ENCODE measurements at places on chromosomes 5 and 9.

DNA sequence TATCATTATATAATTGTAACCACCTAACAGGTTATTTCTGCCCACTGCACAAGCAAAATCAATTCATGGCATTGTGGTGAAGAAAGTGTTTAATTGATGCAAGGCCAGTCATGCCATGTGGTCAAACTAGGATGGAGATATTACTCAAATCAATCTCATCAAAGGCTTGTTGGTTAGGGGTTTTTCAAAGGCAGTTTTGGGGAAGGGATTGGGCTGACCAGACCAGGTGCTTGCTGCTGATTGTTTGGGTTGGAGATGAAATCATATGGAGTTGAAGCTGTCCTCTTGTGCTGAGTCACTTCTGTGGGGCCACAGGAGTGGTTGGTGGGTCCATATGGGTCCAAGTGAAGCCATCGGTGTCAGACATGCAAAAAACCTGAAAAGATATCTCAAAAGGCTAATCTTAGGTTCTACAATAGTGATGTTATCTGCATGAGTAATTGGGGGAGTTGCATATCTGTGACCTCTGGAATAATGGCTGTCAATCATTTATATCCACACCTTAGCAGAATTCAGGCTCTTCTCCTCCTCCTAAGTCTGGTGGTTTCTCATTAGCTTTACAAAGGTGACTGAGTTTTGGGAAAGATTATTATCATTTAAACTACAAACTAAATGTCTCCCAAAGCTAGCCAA, 44.9 kb downstream of the HMGCS1 start:
- DNase-seq: no peak

DNA sequence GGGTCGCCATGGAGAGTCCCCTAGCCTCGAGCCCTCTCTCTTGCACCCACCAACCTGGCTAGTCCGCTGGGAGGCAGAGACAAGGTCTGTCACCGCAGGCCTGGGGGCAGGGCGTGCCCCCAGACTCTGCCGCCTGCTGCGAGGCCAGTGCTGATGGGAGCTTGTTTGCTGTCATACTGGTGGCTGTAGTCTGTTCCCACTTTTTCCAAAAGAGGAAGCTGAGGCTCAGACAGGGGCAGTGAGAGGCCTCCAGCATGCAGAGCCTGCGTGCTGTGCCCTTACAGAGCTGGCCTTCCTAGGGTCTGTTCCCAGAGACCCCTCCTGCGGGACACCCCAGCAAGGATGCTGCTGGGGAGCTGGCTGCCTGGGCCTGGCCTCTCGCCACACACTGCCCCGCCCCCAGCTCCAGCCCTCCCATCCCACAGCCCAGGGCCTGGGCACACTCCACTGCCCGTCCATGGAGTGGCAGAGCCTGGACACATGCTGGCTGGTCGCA, 21.0 kb upstream of the SUSD3 start:
- no peak for DNase-seq

DNA sequence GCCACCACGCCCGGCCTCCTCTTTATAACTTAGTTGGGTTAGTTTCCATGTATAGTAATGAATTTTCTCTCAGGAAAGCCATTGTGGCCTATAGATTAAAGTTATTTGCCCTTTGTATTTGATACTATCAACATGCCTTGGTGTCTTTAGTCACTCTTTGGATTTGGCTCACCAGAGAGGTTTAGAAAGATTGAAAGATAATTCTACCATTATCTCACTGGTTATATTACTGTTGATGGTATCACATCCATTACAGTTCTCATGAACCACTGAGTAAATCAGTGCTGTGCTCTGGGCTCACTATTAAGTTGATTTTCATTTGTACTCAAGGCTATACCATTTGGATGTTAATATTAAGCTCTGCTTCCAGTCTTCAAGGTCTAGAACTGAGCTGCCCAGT, 87.0 kb downstream of the ZSWIM6 start:
- DNase-seq: no peak

DNA sequence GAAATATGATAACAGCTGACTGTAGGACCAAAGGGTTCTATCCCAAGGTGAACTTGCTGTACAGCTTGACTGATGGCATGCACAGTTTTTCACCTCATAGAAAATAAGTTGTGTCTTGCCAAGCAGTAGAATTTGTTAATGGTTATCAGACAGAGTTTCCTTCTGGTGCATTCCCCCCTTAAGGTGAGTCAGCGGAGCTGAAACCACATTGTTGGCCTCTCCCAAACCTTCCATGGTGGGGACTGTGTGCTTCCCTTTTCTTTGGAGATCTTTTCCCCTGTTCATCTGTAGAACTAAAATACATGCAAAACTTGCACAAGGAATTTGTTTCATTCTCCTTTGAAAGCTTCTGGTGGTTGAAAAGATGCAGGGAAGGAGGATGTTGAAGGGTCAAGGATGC, 179.8 kb downstream of the FGF1 start:
- DNase-seq: no peak

GRCh38 chr9:69857131-69857530, 36.5 kb downstream of the CFAP95 start:
- DNase-seq: no peak

Data from D721Med (cell line).